Testis (tissue), 5 donors: ENCODE measurements at places on chromosomes 5 and 9. TPM values are rescaled to one million over a fixed set of nuclear protein-coding genes. Genes with fewer than 3 reads are reported as not detected.
A peak's percentile ranks its signal among the peaks of the same experiment; 100 is the strongest.

NR2F1-AS1 gene
- total RNA-seq, result 15.6 TPM

KCNMB1 gene
- total RNA-seq, result 3.1 TPM

IFNB1 gene
- not detected for total RNA-seq

SMIM33 gene
- 0.16 TPM for total RNA-seq

STPG3 gene
- total RNA-seq, result 34.1 TPM

CCNH gene
- total RNA-seq, result 167 TPM

ZNF618 gene
- 15.2 TPM for total RNA-seq

GABRA6 gene
- total RNA-seq, result 6.2 TPM

RNF224 gene
- total RNA-seq, result 0.37 TPM

CDC14B gene
- 33.1 TPM for total RNA-seq

SNCAIP gene
- 16.1 TPM for total RNA-seq

FGF10 gene
- total RNA-seq, result 4.4 TPM

IFNA16 gene
- not detected for total RNA-seq

DNA sequence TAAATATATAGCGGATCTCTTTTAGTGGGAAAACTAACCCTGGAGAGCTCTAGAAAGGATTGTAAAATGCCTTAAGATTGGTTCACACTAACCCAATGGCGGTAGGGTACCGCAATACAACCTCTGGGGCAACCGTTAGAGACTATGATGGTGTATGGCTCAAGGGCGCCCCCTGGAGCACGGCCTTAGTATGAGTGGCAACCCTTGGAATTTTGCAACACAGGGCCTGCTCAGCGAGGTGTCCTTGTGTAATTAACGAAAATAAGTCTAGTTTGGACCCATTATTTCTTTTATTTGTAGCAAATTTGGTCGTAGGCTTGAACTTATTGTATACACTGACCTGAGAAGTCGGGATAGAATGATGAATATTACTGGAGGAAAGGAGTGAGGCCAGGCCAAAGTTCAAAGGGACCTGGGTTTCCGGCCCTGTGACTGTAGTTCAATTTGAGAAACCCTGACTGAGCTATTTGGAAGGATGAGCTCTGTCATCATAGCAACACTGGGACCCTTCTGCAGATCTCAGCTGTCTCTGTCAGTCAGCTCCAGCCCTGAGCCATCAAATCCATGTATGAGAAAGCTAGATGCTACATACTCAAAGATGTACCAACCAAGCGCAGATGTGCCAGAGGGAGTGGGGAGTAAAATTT is 54.8 kb downstream of the CAMK4 start:
- H3K27ac ChIP-seq, result no peak overlapping the region
- no peak overlapping the region for H3K4me3 ChIP-seq
- H3K36me3 ChIP-seq, result no peaks in the 10 kb centered on the region
- no peaks in the 10 kb centered on the region for H3K4me1 ChIP-seq

- H3K27ac ChIP-seq, result no peak overlapping the region
- H3K36me3 ChIP-seq, result no peaks in the 10 kb centered on the region
Observed at GRCh38 chr9:13142776-13143175, 136.7 kb downstream of the MPDZ start.

- H3K27me3 ChIP-seq, result no peaks in the 10 kb centered on the region
- no peaks in the 10 kb centered on the region for H3K36me3 ChIP-seq
- H3K27ac ChIP-seq, result peak overlapping the region; percentile 71
Observed at GRCh38 chr9:91074866-91075265, 273.2 kb downstream of the SYK start.

DNA sequence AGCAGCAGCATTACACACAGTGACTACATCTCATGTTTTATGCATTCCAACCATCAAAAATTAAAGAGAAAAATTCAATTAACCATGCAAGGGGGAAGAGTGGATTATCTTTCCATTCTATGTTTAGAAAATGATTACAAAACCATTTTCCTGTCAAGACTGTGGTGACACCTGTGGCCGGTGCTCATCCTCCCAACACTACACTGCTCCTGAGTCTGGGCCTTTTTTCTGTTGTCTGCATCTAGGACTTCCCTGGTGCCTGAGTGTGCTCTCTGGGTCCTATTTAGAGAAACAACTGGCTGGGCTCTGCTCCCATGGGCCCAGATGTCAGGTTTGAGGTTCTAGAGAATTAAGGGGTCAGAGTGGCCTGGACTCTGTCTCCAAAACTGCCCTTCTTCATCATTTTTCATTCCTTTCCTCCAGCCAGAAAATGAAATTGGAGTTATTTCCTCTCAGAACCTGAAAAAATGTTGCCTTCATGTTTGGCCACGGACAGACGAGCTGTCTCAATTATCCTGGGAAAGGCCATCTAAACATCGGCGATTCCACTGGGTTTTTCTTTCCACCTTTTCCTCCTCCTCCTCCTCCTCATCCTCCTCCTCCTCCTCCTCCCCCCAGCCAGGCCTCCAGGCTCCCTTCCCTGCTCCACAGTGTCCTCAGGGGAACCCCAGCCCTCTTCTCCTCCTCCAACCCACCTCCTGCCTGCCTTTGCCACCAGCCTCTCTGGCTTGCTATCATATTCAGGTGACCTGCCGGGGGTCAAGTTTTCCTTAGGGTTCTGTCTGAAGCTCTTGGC is 11.4 kb upstream of the ARSI start:
- no peak overlapping the region for H3K27ac ChIP-seq
- no peaks in the 10 kb centered on the region for H3K4me1 ChIP-seq
- no peaks in the 10 kb centered on the region for H3K27me3 ChIP-seq
- no peaks in the 10 kb centered on the region for H3K36me3 ChIP-seq

DNA sequence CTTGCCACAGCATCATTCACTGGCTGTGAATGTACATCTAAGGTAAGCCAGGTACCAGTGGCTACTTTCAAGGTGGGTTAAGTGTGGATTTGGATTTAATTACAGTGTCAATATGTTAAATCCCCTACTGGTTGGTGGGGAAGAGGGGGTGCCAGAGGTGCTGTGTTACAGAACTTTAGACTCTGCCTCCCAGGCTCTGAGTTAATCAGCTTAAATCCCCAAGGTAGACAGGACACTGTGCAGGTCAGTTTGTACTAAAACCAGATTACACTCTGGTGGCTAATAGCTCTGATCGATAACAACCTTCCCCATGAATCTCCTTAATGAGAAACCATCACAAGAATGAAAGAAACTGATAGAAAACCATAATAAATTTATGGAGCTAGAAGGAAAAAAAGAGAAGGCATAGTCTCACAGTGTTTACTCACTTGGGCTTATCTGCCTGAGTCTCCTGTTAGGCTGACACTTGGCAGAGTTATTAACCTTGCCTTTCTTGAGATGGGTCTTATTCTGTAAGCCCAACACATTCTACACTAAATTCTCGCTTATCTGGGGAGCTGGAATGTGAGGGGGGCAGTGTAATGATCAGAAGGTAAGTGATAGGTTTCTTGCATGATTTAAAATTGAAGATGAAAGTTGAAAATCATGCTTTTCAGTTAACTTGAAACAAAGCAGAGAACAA is 106.8 kb downstream of the LMNB1 start:
- H3K27ac ChIP-seq, result no peak overlapping the region
- H3K36me3 ChIP-seq, result no peaks in the 10 kb centered on the region
- H3K27me3 ChIP-seq, result no peaks in the 10 kb centered on the region
- H3K4me1 ChIP-seq, result peaks cover 15% of the 10 kb centered on the region
- DNase-seq, result no peak
- H3K4me3 ChIP-seq, result no peak overlapping the region

- no peak overlapping the region for H3K27ac ChIP-seq
- H3K27me3 ChIP-seq, result no peaks in the 10 kb centered on the region
- H3K4me1 ChIP-seq, result no peaks in the 10 kb centered on the region
- peak; percentile 28 for DNase-seq
- H3K4me3 ChIP-seq, result no peak overlapping the region
Observed at GRCh38 chr5:15421921-15422412, 78.0 kb upstream of the FBXL7 start.

DNA sequence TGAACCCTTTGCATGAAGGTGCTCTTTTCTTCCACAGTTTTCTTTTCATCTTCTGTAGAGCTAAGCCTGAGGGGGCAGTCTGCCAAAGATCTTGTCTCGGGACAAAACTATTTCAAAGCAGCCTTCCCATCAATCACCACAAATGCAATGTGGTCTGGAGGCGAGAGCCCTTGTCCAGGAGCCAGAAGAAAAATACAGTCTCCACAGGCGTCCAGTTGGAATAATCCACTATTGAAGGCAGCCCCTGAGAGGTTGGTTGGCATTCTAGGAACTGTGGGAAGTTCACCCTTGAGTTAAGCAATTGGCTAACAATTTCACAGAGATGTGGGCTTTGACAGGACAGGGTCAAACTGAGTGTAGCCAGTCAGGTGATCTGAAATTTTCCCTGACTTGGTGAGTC is 72.0 kb downstream of the SEMA6A start:
- DNase-seq, result no peak
- no peak overlapping the region for H3K27ac ChIP-seq
- H3K36me3 ChIP-seq, result no peaks in the 10 kb centered on the region
- H3K4me3 ChIP-seq, result no peak overlapping the region

- no peak overlapping the region for H3K27ac ChIP-seq
- H3K36me3 ChIP-seq, result no peaks in the 10 kb centered on the region
- H3K27me3 ChIP-seq, result no peaks in the 10 kb centered on the region
- DNase-seq, result no peak
- H3K4me3 ChIP-seq, result no peak overlapping the region
Observed at GRCh38 chr9:8643896-8644295, 844.3 kb upstream of the DMAC1 start.

DNA sequence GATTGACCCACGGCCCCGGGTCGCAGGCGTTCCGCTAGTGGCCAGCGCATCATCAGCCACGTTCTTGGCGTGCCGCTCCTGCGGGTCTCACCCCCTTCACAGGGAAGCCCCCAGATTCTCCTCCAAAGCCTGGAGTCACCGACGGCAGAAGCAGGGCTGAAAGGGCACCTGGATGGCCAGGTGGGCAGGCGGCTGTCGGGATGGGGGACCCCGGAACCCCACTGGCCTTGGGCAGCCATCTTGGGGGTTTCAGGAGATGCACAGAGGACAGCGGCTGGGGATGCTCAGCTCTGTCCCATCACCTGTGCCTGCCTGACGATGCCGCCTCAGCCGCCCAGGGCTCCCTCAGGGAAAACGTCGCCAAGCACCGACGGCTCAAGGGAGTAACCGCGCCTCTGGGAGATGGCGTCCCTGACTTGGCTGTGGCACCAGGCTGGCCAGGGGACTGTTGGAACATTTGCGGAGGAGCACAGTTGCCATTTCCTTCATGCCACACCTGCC is 14.1 kb upstream of the SLC9A3 start:
- H3K4me3 ChIP-seq, result no peak overlapping the region
- no peak for DNase-seq
- no peaks in the 10 kb centered on the region for H3K36me3 ChIP-seq
- peaks cover 7% of the 10 kb centered on the region for H3K4me1 ChIP-seq
- H3K27ac ChIP-seq, result no peak overlapping the region

DNA sequence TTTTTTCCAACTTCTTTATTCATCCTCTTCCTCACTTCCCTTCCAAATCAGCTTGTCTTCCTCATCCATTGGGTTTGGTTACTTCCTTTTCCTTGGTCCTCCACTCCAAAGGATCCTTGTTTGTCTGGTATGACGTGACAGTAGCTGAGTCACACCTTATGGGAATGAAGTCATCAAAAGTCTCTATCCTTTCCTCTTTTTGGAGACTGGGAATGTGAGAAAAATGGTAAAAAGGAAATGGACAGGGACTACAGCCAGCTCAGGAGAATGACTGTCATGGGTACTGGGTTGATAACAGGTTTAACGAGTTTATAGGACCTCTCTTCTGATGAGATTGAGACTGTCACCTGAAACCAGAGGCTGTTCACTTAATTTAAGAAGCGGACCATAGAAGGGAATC is 76.2 kb upstream of the MYO10 start:
- H3K4me3 ChIP-seq, result no peak overlapping the region
- DNase-seq, result no peak
- no peaks in the 10 kb centered on the region for H3K27me3 ChIP-seq
- no peak overlapping the region for H3K27ac ChIP-seq
- H3K36me3 ChIP-seq, result no peaks in the 10 kb centered on the region

- H3K27ac ChIP-seq, result no peak overlapping the region
- no peak for DNase-seq
- no peaks in the 10 kb centered on the region for H3K36me3 ChIP-seq
- H3K27me3 ChIP-seq, result no peaks in the 10 kb centered on the region
- no peak overlapping the region for H3K4me3 ChIP-seq
- H3K4me1 ChIP-seq, result peaks cover 17% of the 10 kb centered on the region
Observed at GRCh38 chr9:123651273-123651672, 278.7 kb downstream of the DENND1A start.

- no peak overlapping the region for H3K27ac ChIP-seq
- no peak for DNase-seq
- H3K27me3 ChIP-seq, result no peaks in the 10 kb centered on the region
- H3K36me3 ChIP-seq, result no peaks in the 10 kb centered on the region
- no peak overlapping the region for H3K4me3 ChIP-seq
Observed at GRCh38 chr9:75918154-75918553, 27.7 kb downstream of the PCSK5 start.

DNA sequence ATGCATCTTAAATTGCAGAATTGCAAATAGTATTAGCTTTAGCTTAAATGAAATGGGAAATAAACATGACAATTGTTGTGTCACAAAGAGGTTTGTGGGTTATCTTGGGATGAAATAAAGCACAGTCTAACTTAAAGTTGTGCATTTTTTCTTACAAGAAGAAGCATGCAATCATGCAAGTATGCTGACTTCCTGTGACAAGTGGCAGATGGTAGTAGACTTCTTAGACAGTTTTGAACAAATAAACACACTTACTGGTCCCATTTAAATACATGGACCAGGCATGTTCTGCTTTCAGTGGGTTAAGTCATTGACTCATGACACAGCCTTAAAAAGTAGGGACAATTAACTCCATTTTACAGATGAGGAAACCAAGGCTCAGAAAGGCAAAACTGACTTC is 15.9 kb upstream of the C5orf63 start:
- no peaks in the 10 kb centered on the region for H3K27me3 ChIP-seq
- no peaks in the 10 kb centered on the region for H3K36me3 ChIP-seq
- H3K4me3 ChIP-seq, result no peak overlapping the region
- H3K4me1 ChIP-seq, result no peaks in the 10 kb centered on the region
- H3K27ac ChIP-seq, result no peak overlapping the region

DNA sequence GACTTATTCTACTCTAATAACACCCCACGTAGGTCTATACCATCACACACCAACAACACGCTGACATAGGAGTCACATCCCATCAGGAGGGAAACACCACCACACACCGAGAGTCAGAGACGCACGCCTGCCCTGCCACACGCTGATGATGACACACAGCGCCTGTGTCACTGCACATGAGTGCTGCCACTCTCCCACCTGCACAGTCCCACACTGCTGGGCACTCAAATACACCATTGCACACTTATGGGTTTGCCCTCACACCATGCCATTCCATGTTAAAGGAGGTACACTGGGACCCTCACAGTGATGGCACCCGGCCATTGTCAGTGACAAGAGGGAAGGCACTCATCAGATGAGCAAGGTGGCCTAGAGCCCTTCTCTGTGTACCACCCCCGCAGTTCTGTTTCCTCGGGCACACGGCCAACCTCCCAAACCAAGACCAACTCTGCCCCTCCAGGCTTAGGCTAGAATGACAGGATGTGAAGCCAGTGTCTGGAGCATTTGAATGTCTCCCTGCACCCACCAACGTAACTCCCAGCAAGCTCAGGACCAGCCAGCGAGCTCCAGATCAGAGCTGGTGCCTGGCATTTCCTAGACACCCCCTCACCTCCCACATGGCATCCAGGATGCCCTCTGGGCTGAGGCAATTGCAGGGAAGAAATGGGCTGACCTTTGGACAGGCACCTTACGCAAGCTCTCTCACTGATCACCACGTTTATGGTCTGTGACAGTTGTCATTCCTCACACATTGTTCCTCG is 3.6 kb upstream of the CPLX2 start:
- no peaks in the 10 kb centered on the region for H3K27me3 ChIP-seq
- DNase-seq, result no peak
- H3K27ac ChIP-seq, result no peak overlapping the region
- H3K4me3 ChIP-seq, result no peak overlapping the region
